Mesenchymal stem cell (in vitro differentiated cells and primary cell): ENCODE measurements at places on chromosomes 13 and 19.

GRCh38 chr19:43467276-43467675 lies 1.9 kb upstream of the LYPD3 start:
- H3K36me3 ChIP-seq: no peaks in the 10 kb centered on the region
- peaks cover 20% of the 10 kb centered on the region for H3K4me1 ChIP-seq
- H3K27ac ChIP-seq: no peak overlapping the region
- H3K27me3 ChIP-seq: peaks cover 8% of the 10 kb centered on the region
- no peak overlapping the region for H3K4me3 ChIP-seq

DNA sequence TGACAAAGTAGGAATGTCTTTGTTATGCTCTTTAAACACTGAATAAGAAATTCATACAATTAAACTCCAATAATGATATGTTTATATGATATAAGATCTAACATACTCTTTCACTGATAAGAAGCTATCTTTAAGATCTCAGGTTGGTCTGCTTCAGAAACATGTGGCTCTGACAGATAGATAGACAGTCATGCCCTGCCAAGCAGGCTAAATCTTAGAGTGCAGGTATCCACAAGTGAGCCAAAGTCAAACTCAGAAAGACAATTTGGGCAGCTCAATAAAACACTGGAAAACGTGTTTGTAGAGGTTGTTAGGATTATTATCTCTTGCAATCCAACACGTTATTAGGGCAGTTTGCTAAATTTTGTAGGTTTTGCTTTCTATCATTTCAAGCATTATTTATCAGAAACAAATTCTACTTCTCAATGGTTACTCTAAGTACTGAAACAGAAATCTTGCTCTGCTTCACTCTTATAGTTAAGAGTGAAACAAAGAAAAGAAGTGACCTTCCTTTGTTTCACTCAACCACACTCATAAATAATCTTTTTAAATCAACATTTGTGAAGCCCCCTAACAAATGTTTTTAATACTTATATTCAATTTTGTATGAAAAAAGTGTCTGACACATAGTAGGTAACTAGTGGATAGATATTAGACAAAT lies 1255.6 kb downstream of the DIAPH3 start:
- H3K27ac ChIP-seq: no peak overlapping the region
- H3K4me3 ChIP-seq: no peak overlapping the region
- no peaks in the 10 kb centered on the region for H3K4me1 ChIP-seq
- H3K36me3 ChIP-seq: no peaks in the 10 kb centered on the region

DNA sequence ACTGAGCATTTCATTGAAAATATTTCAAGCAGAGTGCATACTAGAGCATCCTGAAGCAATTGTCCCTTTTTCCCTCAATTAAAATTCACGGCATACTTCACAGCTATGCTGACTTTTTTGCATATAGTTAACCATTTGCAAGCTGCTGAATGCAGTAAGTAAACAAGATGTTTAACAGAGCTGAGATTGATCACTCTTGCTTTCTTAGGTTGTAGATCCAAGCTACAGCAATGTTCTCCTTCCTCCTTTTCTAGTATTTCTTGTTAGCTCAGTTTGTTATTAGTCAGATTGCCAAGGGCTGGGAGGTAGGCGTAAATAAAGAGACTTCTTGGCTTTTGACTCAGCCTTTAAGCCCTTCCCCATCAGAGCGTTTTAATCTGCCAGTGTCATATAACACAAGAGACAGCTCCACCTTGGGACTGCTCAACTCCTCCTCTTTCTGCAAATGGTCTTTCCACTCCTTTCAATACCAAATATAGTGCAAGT lies at the start of gene SLITRK6:
SLITRK6 (minus strand) TSS at position 323 of the 486 bp plus-strand sequence. CDS start 2,911 bp downstream, outside the sequence.
- H3K36me3 ChIP-seq: no peaks in the 10 kb centered on the region
- no peaks in the 10 kb centered on the region for H3K4me1 ChIP-seq
- H3K27ac ChIP-seq: no peak within 1 kb of the TSS

DNA sequence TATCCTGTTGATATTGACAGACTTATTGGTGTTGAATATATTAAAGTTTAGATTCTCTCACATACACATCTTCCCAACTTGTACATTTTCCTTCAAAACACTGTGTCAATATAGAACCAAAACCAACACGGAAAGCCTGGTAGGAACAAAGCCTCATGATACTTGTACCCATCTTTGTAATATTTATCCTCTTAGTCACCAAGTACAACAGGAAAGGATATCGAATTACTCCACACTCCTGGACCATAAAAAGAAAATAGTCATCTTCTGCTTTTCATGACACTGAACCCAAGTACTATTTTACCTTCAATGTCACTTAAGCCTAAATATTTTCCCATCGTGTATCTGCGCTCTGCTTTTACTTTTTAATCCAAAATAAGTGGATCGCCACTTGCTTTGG lies 702.9 kb upstream of the PCDH9 start:
- H3K4me1 ChIP-seq: no peaks in the 10 kb centered on the region
- no peak overlapping the region for H3K27ac ChIP-seq
- no peaks in the 10 kb centered on the region for H3K36me3 ChIP-seq
- no peak overlapping the region for H3K4me3 ChIP-seq
- H3K27me3 ChIP-seq: no peaks in the 10 kb centered on the region

DNA sequence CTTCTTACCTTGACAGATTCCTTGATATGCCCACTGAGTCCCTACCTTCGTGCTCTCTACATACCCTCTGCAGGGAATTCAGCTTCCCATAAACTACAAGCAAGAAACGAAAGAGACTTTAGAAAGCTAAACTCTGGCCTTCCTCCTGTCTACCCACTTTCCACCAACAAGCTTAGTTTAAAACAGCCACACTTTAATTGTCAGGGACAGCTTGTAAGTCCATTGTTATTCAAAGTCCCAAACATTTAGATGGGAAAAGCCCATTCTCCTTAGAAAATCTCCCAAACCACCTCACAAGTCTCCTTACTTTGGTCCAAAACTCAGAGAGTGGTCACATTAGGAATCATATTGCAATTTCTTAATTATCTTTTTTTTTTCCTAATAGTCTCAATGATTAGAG lies 2695.8 kb downstream of the PCDH9 start:
- H3K36me3 ChIP-seq: no peaks in the 10 kb centered on the region
- no peaks in the 10 kb centered on the region for H3K4me1 ChIP-seq
- H3K27me3 ChIP-seq: no peaks in the 10 kb centered on the region
- H3K27ac ChIP-seq: no peak overlapping the region
- no peak overlapping the region for H3K4me3 ChIP-seq

GRCh38 chr13:109331898-109332297 lies 454.5 kb downstream of the IRS2 start:
- H3K27ac ChIP-seq: no peak overlapping the region
- no peaks in the 10 kb centered on the region for H3K27me3 ChIP-seq
- peaks cover 5% of the 10 kb centered on the region for H3K4me1 ChIP-seq
- H3K36me3 ChIP-seq: no peaks in the 10 kb centered on the region
- DNase-seq: peak; percentile 87

DNA sequence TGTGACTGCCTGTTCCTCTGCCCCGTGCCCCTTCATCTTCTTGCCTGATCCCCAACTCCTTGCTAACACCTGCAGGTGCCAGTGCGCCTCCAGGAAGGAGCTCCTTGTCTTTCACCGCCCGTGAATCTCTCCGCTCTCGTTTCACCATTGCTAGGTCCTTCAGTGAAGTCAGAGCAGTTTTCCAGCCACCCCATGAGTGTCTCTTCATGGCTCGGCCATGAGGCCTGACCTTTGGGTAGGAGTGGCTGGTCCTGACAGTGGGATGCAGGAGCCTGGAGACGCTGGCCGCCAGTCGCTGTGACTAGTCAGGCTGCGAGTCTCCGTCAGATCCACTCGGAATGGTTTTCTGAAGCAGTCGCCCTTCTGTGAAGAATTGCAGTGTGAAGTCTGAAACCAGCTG lies 43.8 kb downstream of the ING1 start:
- H3K4me3 ChIP-seq: no peak overlapping the region
- H3K27ac ChIP-seq: no peak overlapping the region
- no peaks in the 10 kb centered on the region for H3K36me3 ChIP-seq
- DNase-seq: no peak
- H3K27me3 ChIP-seq: no peaks in the 10 kb centered on the region

- DNase-seq: no peak
- no peaks in the 10 kb centered on the region for H3K27me3 ChIP-seq
- H3K4me1 ChIP-seq: peaks cover 60% of the 10 kb centered on the region
- peak overlapping the region; percentile 71 for H3K27ac ChIP-seq
Observed at GRCh38 chr19:1214299-1214861, 8.8 kb downstream of the STK11 start.

DNA sequence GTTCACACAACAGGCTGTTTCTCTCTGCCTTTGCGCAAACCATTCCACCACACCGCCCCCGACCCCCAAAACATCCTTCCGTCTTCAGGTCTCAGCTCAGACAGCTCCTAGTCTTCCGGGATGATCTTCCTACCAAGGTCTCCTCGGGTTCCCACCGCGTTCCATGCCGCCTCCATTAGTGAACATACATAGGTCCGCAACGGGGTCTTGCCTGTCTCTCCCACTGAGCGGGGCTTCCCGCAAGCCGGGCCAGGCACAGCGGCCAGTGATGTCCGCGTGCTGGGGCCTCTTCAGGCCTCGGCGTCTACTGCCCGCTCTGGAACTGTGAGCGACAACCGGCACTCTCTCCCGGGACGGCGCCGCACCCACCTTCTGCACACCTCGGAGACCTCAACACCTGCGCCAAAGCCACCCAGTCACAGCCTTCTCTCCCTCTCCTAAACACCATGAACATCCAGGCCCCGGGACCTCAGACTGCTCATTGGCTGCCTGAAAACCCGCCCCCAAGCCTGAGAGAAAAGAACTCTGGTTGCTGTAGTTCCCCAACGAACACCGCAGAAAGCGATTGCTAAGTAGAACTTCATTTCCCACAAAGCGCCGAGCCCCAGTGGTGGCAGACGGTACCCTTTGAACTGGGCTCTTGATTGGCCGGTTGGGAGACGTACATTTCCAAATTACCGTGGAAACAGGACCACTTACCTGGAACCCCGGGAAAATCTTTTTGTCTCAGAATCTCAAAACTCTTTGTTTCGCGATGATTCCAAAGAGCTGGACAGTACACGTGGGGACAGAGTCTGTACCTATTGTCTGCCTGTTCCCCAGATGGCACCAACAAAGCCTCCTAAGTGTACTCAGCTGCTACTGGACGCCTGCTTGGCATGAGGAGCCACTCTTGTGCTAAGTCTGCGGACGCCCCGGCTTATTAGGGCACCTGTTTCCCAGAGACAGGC lies 9.5 kb downstream of the DYRK1B start:
- peak overlapping the region; percentile 75 for H3K4me3 ChIP-seq
- H3K4me1 ChIP-seq: peaks cover 19% of the 10 kb centered on the region
- DNase-seq: peak; percentile 93
- H3K36me3 ChIP-seq: peaks cover 41% of the 10 kb centered on the region
- H3K27me3 ChIP-seq: no peaks in the 10 kb centered on the region

DNA sequence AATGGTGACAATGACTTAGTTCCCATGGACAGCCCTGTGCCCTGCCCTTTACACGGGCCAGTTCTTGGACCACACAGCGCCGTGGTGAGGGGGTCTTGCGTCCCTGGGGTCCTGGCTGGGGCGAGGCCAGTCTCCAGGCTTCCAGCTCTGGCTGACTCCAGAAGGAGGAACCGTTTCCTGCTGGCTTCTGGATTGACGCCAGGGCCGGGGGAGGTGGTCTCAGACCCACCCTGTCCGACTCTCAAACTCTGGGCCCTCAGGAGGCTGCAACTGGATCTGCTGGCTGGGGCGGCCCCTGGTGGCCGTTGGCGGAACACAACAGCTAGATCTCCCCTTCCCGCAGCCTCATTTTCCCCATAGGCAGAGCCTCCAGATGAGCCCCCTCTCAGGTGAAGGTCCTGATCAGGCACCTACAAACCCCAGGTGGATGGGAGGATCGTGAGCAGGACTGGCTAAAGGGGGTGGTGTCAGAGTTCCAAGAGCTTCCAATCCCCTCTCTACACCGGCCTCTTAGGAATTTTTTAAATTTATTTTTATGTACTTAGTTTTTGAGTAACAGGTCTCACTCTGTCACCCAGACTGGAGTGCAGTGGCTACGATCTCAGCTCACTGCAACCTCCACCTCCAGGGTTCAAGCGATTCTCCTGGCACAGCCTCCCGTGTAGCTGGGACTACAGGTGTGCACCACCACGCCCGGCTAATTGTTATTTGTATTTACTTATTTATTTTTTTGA lies 8.0 kb downstream of the CCDC194 start:
- H3K27me3 ChIP-seq: peaks cover 8% of the 10 kb centered on the region
- DNase-seq: peak; percentile 57
- no peaks in the 10 kb centered on the region for H3K36me3 ChIP-seq
- H3K4me3 ChIP-seq: no peak overlapping the region
- H3K4me1 ChIP-seq: peaks cover 10% of the 10 kb centered on the region
